ENCODE measurements at places on chromosomes 16 and 17.

DNA sequence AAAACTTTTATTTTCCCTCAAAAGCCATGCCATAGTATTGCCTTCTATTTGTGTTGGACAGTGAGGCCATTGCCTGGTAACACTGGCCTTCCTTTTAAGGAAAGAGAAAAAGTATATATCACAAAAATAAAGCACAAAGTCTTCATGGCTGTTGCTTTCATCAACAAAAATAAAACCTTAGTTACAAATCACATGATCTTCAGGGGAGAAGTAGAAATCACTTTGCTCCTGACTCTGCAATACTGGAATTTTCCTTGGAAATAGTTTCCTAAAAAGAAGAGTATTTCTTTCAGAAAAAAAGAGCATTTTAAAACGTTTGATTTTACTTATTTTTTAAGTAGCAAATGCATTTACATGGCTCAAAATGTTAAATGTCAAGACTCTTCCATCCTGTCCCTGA, 41.9 kb downstream of the FAM20A start:
- DNase-seq: no peak

DNA sequence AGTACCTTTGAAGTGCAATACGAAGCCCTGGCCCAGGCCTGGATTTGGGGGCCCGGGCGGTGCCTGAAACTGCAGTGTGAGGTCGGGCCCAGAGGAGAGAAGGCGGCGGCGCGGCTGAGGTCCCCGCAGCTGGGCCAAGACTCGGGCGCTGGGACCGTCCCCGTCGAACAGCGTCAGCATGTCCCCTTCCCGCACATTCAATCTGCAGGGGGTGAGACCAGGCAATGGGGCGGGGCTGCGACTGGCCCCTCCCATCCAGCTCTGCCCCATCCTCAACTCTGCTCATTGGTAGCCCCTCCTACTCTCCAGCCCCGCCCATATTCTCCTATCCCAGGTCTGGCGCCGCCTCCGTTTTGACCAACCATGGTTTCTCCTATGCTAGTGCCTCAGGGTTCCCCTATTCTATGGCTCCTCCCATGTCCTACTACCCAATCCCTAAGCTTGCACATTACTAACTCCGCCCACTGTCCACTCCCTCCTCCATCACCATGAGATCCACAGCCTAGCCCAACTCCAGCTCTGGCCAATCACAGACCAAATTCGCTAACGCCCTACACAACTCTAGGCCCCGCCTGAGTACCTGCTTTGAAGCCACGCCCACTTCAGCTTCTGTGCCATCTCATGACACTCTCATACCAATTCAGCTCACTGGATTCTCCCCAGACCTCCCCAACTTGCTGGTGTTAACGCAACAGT, 14.4 kb upstream of the CDIPT start:
- peak; percentile 72 for DNase-seq

DNA sequence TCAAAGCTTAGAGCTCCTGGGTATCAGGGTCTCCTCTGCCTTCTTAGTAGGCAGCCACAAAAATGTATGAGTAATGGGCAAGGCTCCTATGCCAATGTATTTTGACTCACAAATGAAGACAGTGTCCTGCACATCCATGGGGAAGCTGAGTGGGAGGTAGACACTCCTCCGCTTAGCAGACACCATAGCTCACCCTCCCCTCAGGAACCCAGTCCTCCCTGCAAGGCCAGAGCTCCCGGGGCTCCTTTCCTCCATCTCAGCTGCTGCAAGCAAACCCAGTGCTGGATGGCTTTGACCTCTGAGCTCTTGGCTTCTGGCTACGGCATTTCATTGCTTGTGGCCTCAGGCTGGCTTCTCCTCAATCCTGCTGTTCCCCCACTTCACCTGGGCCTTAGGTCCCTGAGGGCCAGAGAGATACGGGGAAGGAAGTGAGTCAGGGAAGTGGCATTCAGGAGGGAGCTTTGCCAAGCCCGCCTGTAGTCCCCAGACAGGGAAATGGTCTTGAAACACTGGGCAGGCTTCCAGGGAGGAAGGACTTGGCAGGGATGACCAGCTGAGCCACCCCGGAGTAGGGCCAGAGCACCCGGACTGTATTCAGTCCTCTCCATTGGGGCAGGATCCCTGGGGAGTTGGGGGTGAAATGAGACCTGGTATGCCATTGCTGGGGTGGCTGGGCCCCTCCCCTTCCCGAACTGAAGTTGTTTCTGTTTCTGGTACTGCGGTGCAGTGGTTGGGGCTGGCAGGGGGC, 4.5 kb downstream of the ABCC3 start:
- no peak for DNase-seq

DNA sequence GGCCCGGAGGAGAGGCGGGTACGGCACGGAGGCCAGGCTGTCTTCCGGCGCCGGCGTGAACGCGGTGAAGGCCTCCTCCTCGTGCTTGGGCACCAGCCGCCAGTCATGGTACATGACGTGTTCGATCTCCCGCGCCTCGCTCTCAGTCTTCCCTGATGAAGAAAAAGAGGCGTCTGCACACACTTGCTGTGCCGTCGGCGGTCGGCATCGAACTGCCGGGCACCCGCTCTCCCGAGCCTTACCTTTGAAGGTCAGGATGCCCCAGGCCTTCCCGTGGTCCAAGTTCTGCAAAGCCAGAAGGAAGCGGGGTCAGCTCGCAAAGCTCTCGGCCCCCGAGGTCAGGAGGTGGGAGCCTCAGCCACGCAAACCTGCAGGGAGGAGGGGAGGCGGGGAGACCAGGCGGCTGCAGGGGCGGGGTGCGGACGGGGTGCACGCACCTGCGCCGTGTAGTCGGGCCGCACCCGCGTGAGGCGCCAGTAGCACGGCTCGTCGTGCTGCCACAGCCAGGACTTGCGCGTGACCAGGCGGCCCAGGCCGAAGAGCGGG, at the start of gene EME2:
Gene EME2, plus strand, starts transcription at position 449 of the 546 bp plus-strand sequence. CDS start 418 bp downstream, outside the sequence.
- no peak for DNase-seq

GRCh38 chr17:75011401-75012095, 922 bp upstream of the MRPL58 start:
- peak; percentile 81 for DNase-seq

DNA sequence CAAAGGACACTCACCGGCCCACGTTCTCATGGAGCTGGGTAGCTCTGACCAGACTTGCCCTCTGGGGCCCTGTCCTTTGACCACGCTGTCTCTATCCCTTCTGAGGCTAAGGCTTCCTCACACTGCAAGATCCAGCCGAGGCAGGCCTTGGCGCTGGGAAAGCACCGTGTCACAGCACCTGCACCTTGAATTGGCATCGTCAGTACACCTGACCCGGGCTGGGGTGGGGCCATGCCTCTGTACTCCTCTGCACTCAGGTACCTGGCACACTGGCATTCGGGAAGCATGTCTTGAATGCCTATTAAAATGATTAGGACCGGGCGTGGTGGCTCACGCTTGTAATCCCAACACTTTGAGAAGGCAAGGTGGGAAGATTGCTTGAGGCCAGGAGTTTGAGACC, 6.0 kb downstream of the TBC1D24 start:
- DNase-seq: no peak

DNA sequence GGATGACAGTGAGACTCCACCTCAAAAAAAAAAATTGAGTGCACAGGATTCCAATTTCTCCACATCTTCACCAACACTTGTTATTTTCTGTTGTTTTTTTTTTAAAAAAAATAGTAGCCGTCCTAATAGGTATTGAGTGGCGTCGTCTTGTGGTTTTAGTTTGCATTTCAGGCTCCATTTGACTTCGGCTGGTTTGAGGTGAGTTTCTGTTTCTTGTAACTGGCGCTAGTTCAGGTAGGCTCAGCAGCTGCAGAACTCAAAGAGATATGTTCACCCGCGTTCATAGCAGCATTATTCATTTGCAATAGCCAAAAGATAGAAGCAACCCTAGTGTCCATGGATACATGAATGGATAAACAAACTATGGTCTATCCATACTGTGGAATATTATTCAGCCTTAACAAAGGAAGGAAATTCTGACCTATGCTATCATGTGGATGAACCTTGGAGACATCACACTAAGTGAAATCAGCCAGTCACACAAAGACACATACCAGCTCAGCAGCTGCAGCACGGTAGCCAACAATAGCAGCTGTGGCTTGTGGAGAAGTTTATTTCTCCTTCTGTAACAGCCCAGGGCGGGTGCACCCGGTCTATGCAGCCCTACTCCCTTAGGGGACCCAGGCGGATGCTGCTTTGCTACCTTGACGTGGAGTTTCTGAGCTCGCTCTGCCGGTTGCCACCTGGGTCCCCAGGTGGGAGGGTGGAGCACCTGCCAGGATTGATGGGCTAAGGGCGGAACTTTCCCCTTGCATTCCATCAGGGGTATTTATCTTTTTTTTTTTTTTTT, 44.9 kb downstream of the TMEM235 start:
- DNase-seq: no peak

DNA sequence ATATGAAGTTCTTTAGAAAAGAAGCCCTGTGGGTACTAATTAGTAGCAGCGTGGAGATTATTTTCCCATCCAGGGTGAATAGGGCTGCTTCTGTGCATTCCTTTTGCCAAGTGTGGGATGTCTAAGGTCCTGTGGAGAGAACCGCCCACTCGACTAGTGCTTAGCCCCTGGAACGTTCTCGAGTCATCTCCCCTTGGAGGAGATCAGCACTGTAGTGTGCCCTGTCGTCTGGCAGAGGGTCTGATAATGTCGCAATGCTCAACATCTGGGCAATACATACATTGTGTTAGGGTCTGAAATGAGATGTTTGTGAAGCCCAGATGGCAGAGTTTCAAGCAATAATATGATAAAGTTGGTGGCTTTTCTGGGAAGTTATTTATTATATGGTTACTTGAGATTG, 64.8 kb downstream of the SPECC1 start:
- DNase-seq: no peak

GRCh38 chr16:71843572-71843971, 2.2 kb upstream of the ATXN1L start:
- DNase-seq: no peak

DNA sequence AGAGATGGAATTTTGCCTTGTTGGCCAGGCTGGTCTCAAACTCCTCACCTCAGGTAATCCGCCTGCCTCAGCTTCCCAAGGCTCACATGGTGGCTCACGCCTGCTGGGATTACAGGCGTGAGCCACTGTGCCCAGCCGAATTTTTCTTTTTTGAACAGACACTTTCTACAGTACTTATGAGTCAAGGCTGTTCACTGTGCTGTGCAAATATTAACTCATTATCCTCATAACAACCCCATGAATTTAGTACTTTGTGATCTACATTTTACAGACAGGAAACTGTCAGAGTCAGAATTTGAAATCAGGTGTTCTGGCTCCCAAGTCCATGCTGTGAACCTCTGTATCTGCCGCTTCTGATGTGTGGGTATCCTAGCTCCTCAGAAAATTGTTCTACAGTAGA, 25.7 kb upstream of the RASL10B start:
- no peak for DNase-seq

- DNase-seq: peak; percentile 80
Observed at GRCh38 chr16:46789499-46790414, 41.2 kb downstream of the C16orf87 start.

- DNase-seq: no peak
Observed at GRCh38 chr16:67364600-67365235, 28.6 kb downstream of the TPPP3 start.

- no peak for DNase-seq
Observed at GRCh38 chr16:51201604-51202003, 50.5 kb upstream of the SALL1 start.

DNA sequence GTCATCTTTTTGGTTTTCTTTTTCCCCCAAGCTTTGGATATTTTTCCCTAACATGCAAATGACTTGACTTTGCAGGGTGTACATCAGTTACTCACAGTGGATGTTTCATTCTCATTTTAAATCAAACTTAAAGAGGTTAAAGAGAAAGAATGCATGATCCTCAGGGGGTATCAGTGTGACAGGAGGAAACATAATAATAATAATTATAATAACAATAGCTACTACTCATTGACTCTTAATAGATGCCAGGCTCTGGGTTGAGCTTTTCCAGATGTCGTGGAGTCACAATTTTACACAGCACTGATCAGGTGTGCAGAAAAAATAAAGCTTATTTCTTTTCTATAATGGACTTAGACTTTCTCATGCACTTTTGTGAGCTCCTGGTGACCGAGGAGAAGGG, 157.2 kb upstream of the CACNG3 start:
- no peak for DNase-seq

GRCh38 chr16:85659805-85660511, 28.8 kb downstream of the GINS2 start:
- peak; percentile 70 for DNase-seq

DNA sequence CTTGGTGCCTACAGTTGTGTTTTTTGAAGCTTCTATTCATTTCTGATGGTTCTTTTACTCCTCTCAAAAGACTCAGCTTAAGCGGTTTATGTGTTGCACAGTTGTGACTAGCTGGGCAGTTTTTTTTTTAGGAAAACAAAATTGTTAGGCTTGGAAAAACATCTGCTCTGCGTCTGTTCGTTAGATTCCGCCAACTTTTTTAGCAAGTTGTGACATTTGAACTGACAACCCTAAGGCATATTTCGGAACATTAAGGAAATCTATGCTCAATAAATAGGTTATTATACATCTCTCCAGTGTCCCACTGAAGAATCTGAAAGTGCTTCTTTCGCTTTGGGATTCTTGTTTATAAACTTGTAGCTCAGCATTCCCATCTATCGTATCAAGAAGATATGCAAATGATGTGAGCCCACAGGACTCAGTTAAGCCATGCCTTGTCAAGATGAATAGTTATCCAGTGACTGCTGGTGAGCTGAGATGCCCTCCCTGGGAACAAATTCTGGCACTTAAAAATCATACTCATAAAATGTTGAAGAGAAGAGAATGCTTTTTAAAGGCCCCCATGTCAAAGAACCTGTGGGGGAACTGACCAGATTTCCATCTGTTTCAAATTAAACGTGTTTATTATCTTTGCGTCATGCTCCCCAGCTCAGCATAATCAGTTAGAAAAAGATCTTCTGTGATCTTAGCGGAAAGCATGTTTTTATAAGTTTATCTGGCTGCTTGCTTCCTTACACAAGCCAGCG, 109.0 kb upstream of the FAM20A start:
- no peak for DNase-seq

DNA sequence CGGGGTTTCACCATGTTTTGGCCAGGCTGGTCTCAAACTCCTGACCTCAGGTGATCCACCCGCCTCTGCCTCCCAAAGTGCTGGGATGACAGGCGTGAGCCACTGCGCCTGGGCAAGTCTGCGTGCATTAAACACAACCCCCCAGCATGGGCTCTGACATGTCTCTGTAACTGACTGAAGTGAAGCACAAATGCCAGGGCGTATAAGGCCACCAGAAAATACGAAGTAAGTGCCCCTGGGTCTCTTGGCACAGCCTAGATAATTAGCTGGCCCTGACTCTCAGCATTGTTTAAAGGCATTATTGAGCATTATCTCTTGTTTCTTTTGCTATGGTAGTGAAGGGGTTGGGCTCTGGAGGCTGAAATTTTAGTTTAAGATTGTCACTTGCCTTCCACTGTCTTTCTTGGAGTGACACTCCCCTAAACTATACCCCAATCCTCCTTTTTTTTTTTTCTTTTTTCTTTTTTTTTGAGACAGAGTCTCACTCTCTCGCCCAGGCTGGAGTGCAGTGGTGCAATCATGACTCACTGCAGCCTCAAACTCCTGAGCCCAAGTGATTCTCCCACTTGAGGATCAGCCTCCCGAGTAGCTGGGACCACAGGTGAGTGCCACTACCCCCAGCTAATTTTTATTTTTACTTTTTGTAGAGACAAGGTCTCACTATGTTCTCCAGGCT, 8.2 kb upstream of the SEC14L1 start:
- no peak for DNase-seq
